ENCODE measurements at places on chromosomes 13 and 19.

DNA sequence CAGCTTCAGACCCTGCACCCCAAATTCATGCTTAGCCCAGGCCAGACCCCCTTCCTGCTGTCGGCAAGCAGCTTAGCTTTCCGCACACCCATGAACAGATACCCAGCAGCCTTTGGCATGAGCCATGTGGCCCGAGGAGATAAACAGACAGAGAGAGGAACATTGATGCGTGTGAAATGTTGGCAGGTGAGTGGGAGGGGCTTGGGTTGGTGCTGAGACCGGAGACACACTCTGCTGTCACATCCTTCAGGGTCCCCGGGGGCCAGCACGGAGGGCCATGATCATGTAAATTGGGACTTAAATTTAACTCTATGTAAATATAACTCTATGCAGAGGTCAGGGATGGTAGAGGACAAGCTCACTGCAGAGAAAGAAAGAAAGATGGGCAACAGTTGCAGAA, 1.5 kb downstream of the CD22 start:
- no peak for DNase-seq

DNA sequence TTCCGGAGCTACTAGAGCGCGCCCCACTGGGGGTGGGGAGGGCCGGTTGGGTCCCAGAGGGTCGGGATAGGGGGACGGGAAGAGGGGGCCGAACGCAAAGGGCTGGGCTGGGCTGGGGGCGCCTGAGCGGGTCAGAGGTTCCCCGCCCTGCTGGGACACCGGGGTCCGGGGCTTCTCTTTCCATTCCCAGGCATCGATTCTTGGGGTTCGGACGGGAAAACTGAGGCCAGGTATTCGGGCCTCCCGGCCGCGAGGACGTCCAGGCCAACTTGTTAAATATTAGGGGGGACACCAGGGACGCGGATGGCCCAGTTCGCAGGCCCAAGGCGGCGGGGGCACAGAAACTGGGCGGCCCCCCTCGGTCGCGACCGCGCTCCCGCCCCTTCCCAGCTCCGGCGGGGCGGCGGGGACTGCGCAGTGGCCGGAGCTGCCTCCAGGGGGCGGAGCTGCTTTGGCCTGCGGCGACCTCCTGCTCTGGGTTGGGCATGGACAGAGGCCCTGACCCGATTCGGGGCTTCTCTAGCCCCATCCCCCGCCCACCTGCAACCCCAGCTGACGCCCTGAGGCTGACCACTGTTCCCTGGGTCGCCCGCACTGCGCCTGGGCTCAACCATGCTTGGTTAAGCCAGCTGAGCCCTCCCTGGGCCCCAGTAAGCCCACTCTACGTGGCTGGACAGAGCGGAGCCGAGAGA, 1.2 kb upstream of the KLF16 start:
- DNase-seq, result peak; percentile 71

- DNase-seq, result no peak
Measured at GRCh38 chr13:76512721-76513145, 373.5 kb downstream of the KCTD12 start.

DNA sequence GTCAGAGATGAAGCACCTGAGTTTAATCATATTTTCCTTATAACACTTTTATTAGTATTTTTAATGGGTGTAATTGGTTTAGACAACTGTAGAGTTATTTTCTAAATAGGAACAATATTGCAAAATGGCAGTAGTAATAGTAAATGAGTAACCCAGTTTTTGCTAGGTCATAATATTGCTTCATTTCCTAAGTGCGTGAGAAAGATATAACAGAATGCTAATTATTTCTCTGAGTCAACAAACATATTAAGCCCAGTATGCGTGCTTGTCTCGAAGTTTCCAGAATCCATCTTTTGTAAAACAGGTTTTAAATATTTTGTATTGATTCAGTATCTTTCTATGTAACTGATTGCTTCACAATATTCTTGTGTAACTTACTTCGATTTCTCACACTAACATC, 315.3 kb downstream of the MYO16 start:
- DNase-seq, result no peak

DNA sequence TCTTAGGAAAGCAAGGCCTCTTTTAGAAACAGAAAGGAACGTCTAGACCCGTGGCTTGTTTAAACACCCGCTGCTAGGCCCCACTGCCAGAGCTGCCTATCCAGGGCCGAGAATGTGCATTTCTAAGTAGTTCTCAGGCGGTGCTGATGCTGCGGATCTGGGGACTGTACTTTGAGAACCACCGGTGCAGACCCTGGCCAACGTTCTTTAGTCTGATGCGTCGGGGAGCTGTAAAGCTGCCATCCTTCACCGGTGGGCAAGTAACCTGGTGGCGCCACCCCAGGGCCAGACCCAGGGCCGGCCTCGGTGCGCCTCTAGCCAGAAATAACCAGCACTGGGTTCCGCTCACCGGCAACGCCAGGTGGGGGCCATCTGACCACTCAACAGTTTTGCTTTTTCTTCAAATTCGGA, 47.1 kb downstream of the TGDS start:
- peak; percentile 58 for DNase-seq

DNA sequence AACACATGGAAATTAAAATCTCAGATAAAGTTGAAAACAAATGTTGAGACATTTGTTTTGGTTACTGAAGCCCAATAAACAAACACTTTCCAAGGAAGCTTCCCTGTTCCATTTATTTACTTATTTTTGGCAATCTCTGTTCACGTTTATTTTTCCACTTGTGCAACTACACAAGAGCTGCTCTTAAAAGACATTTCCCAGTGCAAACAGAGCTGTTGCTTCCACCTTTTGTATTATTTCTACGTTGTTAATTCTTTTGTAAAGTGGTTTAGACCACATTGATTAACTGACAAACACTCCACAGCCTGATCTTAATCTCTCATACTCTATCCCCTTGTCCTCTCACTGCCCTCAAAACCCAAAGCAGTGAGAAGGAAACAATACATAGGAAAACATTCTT, 757.6 kb downstream of the LIG4 start:
- no peak for DNase-seq

DNA sequence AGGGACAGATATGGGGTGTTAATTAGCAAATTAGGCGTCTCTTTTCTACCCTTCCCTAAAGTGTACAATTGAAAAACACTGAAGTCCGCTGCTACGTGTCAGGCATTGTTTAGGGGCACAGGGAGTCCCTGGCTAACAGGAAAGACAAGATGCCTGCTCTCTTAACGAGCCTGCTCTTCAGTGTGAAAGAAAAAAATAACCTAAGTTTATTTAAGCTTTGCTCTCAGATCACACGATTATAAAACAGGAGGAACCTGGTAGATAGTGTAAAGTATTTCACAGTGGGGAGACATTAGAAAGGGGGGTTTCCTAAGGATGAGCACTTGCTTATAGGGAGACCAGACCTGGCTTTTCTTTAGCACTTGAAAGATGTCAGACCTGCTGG, 38.7 kb downstream of the IGFL2 start:
- DNase-seq, result no peak

DNA sequence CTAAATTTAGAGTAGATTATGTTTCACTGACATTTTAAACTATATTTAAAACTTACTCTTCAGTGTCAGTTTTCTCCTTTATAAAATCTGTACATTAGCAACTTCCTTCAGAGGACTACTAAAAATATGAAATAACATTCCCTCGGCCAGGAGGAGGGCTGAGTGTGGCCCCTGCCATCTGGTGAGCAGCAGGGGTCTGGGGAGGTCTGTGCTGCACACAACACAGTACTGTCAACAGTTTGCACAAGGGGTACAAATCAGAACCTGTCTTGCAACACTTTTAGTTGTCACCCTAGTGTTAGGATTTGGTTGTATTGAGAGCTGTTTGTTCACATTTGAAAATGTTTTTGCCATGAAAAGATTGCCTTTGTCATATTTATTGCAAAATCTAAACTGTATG, 48.9 kb downstream of the TPP2 start:
- no peak for DNase-seq

- DNase-seq, result peak; percentile 24
Measured at GRCh38 chr19:35828692-35829301, 16.2 kb upstream of the PRODH2 start.

- no peak for DNase-seq
Measured at GRCh38 chr19:23790641-23791488, 32.2 kb upstream of the ZNF681 start.

DNA sequence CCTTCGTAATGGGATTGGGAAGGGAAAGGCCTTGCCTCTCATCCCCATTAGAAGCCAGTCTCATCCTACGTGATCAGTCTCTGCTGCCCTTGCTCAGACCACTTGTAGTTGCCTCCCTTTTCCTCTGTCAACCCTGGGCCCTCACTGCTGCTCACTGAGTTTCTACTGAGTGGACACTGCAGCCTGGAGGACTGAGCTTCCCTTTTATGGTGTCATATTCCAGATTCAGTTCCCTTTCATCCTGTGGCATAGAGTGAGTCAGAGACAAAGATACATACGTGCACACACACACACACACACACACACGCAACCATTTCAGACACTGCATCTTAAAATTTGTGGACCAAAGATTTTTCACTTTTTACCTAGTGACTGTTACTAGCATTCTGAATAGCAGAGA, 56.6 kb downstream of the COG3 start:
- DNase-seq, result peak; percentile 3

DNA sequence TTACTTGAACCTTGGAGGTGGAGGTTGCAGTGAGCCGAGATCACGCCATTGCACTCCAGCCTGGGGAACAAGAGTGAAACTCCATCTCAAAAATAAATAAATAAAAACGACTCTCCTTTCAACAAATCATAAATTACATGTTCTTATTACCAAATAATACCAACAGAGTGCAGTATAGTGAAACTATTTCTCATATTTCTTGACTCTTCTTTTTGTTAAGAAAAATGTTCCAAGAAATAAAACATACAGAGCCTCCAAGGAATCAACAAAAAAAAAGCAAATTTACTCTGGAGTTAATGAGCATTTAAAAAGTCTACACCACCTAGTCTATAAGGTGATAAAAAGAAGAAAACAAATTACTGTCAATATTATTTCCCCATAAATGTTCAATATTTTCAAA, 188.8 kb downstream of the KLF12 start:
- no peak for DNase-seq

GRCh38 chr13:41701676-41702075, 244.3 kb downstream of the RGCC start:
- DNase-seq, result no peak

DNA sequence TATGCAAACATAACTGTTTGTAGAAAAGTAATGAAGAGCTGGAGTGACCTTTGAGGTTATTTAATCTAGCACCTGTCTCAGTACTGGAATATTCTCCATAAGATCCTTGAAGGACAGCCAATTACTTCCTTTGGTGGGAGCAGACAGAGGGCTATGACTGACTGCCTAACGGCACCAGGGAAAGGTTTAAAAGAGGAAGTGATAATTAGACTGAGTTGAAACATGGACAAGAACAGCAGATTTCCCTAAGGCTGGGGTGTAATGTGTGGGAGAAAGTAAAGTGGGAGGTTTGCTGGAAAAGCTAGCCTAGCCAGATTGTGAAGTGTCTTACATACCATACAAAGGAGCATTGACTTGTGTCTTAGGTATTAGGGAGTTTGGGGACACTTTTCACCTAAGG, 191.3 kb upstream of the PCDH9 start:
- no peak for DNase-seq

DNA sequence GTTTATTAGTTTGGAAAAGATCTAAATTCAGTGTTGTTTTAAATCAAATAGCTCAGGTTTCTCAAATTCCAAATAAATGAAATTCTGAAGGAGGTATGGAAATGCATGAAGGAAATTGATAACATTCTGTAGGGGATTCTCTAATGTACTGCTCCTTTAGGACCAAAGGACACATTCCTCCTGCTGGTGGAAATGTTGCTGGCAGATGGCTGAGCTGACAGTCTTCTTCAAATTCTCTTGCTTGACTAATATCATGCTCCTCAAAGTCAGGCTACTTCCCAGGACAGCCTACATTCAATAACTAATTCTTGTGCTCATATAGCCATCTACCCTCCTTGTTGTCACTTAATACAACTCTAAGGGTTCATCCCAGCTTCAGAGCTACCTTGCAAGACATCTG, 1118.5 kb downstream of the PCDH9 start:
- DNase-seq, result no peak

DNA sequence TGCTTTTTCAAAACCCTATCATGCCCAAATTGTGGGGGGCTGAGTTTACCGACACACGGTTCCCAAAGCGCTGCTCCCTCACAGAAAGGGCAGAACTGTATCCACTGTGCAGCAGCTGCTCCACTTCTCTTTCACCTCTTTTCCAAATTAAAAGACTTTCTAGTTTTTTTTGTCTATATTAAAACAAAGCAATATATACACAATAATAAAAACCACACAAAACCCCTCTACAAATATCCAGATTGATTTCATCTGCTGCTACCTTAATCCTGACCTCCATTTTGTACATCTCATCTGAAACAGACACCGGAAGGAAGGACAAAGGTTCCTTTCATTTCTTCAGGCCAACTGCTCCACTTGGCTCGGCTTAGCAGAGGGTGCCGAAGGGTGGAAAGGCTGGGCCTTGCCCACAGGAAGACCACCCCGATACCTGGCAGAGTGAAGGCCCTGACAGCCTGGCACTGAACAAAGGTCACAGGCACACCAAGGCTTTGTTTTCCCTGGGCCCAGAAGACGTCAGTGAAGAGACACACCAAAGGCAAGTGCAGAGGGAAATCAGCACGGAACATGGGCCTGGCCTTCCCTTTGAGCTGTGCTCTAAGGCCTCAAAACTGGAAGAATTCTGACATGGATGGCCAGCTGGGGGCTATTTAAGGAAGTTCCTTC, 71.6 kb downstream of the LATS2 start:
- DNase-seq, result no peak

DNA sequence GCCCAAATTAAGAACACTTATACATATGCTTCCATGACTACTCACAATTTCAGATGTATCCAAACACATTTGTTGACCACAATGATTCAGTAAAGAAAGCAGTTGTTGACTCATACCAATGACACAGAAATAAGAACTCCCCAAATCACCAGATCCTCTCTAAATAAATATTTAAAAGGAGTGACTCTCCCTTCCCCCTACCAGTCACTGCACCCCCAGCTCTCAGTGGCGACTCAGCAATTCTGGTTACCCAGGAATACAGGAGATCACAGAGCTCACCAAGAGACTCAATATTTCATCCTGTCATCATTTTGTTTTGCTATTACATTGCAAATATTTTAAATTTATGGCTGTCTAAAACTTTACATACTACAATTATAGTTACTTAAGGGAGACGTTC, 131.5 kb downstream of the RGCC start:
- no peak for DNase-seq

DNA sequence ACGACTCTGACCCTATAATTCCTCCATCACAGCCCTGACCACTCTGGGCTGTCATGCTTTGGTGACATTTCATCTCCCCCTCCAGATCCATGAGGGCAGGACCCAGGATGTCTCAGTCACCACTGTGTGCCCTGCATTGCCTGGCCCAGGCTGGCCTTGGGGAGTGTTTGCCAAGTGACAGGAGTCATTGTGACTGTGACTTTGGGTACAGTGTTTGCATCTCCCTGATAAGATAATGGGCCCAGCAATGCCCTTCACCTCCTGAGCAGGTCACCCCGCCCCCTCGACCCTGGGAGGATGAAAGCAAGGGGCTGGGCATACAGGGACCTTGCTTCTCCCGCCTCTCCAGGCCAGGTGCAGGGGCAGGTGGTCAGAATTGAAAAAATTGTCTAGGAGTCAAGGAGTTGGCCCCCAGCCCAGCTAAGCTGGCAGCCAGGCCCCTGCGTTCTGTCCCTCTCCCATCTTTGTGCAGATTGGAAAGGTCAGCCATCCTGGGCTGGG, 5.9 kb upstream of the ATP4A start:
- no peak for DNase-seq

Measured in CD4-positive, alpha-beta T cell treated with Interleukin-12 subunit alpha and Interleukin-12 subunit beta, for 1 hour (primary cell).